DMS79 (cell line): ENCODE measurements at places on chromosomes 4 and X.

- DNase-seq: no peak
Observed at GRCh38 chr4:47704693-47705325, 133.1 kb downstream of the CORIN start.

GRCh38 chr4:101211146-101211553, 136.2 kb downstream of the PPP3CA start:
- no peak for DNase-seq

DNA sequence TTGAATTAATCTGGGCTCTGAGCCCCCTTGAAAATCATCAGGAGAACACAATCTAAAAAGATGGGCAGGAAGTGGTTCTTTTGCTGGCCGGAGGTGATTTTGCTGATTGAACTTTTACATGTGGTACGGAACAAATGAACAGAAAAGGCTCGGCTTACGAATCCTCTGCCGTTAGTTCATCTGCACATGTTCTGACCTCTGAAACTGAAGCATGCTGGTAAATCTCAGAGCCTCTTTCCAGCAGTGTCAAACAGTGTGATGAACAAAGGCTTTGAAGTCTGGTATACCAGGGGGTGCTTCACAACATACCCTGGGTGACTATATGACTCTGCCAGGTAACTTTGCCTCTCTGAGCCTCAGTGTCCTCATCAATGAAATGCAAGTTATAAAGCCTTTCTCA, 194.2 kb upstream of the C1QTNF7 start:
- DNase-seq: no peak

DNA sequence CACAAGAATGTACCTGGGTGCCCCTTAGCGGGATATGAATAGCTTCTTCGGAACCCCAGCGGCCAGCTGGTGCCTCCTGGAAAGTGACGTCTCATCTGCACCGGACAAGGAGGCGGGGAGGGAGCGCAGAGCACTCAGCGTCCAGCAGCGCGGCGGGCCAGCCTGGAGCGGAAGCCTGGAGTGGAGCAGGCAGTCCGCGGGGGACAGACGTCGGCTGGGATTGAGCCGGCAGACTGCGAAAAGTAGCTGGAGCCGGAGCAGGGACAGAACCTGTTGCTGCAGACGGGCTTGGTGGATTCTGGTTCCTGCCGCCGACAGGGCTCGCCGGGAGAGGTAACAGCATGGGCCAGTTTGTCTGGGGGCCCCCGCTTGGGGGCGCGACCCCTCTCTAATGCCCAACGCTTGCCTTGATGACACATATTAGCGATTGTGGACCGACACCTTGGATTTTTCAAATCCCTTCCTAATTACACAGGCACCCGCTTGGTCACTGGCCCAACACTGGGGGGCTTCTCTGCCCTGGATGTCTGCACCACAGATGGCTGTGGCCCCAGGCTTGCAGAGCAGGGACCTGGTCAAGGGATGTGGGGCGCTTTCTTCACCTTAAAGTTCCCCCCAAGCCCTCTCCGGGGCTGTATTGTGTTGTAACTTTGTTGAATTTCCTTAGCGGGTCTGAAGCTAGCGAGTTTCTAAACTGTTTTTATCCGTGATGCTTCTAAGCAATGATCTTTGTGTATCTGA, at the start of gene NPFFR2:
Gene NPFFR2, plus strand, starts transcription at position 133 of the 741 bp plus-strand sequence. CDS start 96,592 bp downstream, outside the sequence.
- DNase-seq: no peak

DNA sequence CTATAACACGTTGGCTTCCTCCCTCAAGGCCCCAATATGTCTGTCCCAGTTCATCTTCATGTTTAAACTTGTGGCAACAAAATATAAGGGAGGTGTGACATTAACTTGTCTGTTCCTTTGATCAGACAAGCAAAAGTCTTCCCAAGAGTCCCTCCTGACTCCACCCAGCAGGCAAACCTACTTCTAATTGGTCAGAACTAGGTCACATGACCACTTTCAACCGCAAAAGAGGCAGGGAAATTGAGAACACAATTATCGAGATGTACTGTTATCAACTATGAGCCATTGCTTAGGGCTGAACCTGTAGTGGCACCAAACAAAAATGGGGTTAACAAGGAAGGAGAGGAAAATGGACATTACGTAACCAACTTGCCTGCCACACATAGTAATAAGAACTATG, 246.8 kb upstream of the TET2 start:
- DNase-seq: no peak

DNA sequence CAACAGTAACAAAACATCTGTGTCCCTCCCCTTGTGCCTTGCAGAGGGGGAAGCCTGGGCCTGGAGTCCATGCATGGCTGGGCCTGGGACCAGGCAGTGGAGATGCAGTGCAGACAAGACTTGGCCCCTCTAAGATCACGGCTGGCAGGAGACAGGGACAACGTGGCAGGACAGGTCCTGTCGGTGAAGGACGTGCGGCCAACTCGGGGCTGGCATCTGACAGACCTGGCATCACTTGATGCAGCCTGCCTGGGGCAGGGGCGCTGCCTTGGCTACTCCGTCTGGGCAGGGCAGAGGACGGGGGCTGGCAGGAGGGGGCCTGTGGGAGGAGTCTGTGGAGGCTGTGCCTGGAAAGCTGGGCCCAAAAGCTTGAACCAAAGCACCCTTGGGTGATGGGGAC, 112.1 kb downstream of the CPZ start:
- DNase-seq: no peak
